H9 (cell line): ENCODE measurements at places on chromosomes 12 and 14.

GRCh38 chr12:70721656-70722357, 84.6 kb upstream of the PTPRB start:
- DNase-seq, result peak; percentile 50

DNA sequence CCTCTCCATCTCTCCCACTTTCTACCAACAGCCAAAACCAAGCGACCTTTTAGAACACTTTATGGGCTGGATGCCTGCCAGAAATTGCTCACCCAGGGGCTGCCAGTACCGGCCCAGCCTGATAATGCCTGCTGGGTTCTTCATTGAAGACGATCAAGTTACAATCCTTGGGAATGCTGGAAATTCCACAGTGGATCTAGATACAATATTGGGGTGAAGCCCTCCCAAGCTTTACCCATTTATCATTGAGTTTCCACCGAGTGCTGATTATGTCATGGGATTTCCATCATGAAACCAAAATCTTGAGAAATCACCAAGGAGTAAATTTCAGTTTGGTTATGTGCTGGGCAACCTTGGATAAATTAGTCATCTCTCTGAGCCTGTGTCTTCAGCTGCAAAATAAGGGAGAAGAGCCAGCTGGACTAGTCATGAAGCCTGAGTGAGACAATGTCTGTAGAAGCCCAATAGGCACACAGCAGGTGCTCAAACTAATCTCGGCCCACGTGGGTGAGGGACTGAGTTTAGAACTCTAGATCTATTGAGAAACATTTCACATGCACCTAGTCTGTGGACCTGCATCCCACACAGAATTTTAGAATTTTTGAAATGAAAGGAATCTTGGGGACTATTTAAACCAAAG, 75.5 kb upstream of the CLMN start:
- no peak for DNase-seq

- no peak for DNase-seq
Observed at GRCh38 chr14:70664698-70665447, 23.2 kb downstream of the TTC9 start.

DNA sequence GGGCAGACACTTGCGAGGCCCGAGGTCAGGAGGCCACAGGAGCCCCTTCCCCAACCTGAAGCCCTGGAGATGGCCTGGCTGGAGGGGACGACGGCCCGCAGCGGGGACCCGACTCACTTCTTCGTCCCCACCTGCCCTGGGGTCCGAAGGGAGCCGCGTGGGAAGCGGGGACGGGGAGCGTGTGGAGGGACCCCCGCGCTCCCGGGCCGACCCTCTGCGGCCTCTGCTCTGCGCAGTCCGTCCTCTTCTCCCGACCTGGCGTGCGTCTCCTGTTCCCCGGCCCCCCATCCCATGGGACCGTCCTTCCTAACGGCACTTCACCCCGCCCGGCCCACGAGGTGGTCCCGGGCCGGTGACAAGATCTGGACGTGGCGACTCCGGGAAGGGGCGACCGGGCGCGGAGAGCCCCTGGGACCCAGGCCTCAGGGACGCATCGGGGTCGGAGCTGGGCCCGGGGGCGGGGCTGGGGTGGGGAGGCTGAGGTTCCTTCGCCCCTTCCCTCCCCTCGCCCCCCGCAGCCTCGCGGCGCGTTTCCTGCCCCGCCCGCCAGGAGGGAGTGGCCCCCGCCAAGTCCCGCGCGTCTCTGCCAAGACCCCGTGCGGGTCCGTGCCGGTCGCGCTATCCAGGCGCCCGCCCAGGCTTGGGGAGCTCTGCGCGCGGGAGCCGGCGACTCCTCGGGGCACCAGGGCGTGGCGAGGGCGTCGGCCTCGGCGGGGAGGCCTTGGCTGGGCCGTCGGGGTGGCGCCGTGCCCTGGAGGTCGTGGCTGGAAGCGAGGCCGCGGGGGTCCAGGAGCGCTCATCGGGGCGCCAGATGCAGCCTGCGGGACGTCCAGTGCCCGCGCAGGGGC, 97.1 kb downstream of the TNFAIP2 start:
- DNase-seq, result peak; percentile 45

DNA sequence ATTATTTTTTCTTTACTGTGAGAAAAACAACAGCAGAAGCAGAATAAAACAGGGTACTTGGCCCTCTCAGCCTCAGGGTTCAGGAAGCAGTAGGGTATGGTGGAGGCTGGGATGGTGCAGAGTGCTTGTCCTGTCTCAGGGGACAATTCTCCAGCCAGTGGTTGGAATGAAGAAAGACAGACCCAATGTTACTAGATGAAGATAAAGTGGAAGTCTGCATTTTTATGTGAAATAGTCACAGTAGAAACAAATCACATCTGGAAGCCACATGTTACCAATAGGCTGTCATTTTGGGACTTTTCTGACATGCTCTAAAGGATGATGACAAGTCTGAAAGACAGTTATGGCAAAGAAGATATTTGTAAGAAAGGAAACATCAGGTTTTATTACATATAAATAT, 32.3 kb downstream of the PROX2 start:
- DNase-seq, result no peak
